ENCODE measurements at places on chromosomes 2 and 18.

DNA sequence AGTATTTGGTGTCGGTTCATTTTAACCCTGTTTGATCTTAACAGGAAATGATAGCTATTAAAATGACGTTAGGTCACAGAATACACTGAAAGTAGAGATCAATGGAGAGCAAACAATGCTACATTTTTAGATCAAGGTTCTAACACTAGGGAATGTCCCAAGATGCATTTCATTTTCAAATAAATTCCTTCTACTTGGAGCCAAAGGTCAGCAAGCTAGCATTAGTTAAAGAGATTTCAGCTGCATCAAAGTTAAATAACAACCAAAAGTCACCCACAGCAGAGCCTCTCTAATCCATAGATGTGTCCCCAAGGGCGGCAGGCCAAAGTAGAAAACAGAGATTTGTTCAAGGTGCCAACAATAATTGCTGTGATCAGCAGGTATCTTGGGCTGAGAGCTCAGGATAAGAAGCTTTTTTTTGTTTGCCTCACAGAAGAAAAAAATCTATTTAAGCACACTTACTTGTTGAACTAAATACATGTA is 1233.6 kb upstream of the TMEFF2 start:
- DNase-seq, result no peak

- DNase-seq, result no peak
Observed at GRCh38 chr2:42613281-42614064, 45.0 kb downstream of the MTA3 start.

GRCh38 chr2:230356084-230356483 is 29.1 kb downstream of the SP140L start:
- no peak for DNase-seq

DNA sequence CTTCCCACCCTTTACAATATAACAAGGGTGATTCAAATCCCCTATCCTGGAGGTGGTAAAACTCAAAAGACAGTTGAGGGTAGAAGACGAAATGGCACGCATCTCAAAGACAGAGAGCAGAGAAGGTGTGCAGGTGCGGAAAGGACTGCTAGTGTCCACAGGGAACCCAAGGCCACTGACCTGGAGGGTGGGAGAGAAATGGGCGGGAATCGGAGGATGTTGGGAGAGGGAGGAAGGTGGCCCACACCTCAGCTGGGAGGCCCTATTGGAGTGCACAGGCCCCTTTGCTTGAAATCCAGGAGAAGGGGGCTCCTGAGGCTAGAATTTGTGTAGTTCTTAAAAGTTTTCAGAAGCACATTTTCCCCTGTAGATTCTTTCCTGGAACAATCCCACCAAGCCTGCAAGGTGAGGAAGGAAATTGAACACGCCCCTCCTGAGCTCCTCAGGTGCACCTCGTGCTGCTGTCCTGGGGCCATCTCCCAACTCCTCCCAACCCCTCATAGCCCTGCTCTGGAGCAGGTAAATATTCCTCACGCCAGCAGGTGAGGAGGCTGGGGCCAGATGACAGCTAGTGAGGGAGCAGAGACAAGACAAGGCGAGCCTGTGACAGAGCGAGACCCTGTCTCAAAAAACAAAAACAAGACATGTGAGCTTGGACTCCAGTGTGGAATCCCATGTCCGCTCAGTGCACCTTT is 99.3 kb downstream of the MCFD2 start:
- no peak for DNase-seq

- no peak for DNase-seq
Observed at GRCh38 chr2:237616373-237616733, 11.0 kb upstream of the LRRFIP1 start.

- no peak for DNase-seq
Observed at GRCh38 chr2:205605638-205606304, 76.5 kb upstream of the NRP2 start.

GRCh38 chr2:25250331-25251070 is 82.1 kb upstream of the POMC start:
- DNase-seq, result no peak

GRCh38 chr2:48699348-48699930 is 56.1 kb downstream of the LHCGR start:
- no peak for DNase-seq

DNA sequence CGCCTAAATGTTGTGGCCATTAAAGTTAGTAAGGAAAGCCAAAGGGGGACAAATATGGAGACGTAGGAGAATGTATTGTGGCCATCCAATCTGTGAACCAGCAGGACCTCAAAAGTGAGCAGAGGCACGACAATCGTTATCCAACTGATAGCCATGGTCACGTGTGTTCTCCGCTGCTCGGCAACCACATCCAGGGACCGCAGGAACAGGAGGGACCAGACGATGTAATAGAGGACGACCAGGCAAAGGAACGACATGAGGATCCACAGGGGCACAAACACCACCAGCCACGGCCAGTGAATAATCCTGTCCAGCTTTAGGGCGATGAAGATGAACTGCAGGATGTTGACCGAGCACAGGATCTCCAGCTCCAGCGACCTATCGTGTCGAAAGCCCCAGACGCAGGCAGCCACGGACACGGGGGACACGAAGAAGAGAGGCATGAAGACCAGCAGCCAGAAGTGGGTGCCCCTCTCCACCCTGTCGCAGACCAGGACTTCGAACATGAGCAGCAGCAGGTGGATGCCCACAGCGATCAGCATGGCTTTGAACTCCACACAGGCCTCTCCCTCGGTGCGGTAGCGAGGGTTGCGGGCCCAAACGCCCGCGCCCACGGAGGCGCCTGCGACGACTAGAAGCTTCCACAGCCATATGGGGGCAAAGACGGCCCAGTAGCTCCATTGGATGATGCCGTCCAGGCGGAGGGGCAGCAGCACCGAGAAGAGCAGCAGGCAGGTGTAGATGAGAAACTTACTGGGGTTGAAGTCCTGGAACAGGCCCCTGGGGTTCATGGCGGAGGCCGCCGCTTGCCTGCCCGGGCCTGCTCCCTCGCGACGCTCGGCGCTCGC is 790 bp downstream of the TMEM185B start:
- no peak for DNase-seq

- no peak for DNase-seq
Observed at GRCh38 chr2:239019183-239019581, 171.3 kb downstream of the TWIST2 start.

GRCh38 chr2:40746191-40746590 is 294.3 kb upstream of the SLC8A1 start:
- DNase-seq, result no peak

GRCh38 chr2:156522864-156523440 is 86.8 kb downstream of the GPD2 start:
- no peak for DNase-seq

- DNase-seq, result no peak
Observed at GRCh38 chr2:182901748-182902147, 35.3 kb upstream of the FRZB start.

GRCh38 chr2:25558262-25558661 is 115.1 kb downstream of the DTNB start:
- no peak for DNase-seq

DNA sequence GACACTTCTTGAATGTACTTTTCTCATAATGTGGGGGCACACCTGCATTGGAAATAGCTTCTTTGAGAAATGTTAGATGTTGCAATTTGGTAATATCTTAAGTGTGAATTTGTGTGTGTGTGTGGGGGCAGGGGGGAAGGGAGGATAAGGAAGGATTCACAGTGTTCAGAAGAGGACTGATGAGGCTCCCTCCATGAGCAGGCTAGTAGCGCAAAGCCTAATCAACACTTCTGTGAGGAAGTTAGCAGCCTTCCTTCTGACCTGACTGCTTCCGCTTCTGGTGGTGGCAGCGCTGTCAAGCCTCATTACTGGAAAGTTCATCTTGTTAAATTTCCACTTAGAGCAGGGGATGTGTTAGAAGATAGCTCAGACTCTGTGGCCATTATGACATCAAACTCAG is 295.4 kb upstream of the SPRED2 start:
- DNase-seq, result no peak

DNA sequence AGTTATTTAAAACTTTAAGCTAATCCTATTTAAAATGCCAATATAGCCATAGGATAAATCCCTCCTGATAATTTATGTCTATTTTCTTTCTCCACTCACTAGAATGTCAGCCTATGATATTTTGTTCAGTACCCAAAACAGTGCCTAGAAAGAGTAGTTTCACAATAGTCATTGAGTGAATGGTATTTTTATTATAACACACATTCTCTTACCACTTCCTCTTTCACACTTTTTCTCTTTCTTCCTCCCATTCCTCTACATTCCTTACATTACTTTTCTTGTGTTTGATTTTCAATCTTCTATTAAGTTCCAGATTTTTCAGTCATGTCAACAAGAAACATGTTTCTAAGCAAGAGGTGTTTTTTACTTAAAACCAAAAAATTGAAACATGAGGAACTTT is 327.6 kb upstream of the UBE2E3 start:
- no peak for DNase-seq

GRCh38 chr2:94966689-94967088 is 58.8 kb upstream of the MAL start:
- DNase-seq, result no peak

GRCh38 chr2:74416778-74417177 is 4.6 kb downstream of the C2orf81 start:
- no peak for DNase-seq

Measured in left hindlimb (tissue), 1 donor.